Endothelial cell (in vitro differentiated cells): ENCODE measurements at places on chromosomes 4 and X.
A peak's percentile ranks its signal among the peaks of the same experiment; 100 is the strongest.

- H3K27ac ChIP-seq: no peak overlapping the region
- peaks cover 24% of the 10 kb centered on the region for H3K36me3 ChIP-seq
- H3K4me3 ChIP-seq: no peak overlapping the region
- H3K27me3 ChIP-seq: peaks cover 3% of the 10 kb centered on the region
- no peaks in the 10 kb centered on the region for H3K4me1 ChIP-seq
Observed at GRCh38 chrX:19814778-19815177, 72.6 kb downstream of the SH3KBP1 start.

- H3K27me3 ChIP-seq: peaks cover 5% of the 10 kb centered on the region
- no peak overlapping the region for H3K4me3 ChIP-seq
- H3K27ac ChIP-seq: no peak overlapping the region
- H3K4me1 ChIP-seq: peaks cover 6% of the 10 kb centered on the region
- no peaks in the 10 kb centered on the region for H3K36me3 ChIP-seq
- no peak for DNase-seq
Observed at GRCh38 chr4:6160536-6160935, 39.8 kb downstream of the JAKMIP1 start.

GRCh38 chr4:37528166-37528885 is 157.8 kb downstream of the RELL1 start:
- H3K27me3 ChIP-seq: no peaks in the 10 kb centered on the region
- no peaks in the 10 kb centered on the region for H3K4me1 ChIP-seq
- no peak for DNase-seq
- H3K4me3 ChIP-seq: no peak overlapping the region

DNA sequence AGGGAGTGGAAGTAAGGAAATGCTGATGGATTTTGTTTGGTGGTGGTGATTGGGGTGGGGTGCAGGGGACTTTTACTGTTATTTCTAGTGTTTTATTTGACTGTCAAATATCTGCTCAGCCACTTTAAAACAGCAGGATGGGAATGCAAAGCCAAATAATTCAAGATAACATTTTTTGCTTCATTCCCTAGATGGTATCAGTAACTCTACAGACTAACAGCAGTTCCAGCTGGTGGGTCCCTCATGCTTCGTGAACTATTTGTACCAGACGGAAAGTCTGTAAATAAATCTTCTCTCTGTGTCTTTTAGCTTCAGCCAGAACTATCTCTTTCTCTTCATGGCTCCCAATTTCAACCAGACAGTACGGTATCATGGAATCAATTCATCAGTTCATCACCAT is 27.5 kb downstream of the GPR143 start:
- no peaks in the 10 kb centered on the region for H3K4me1 ChIP-seq
- H3K36me3 ChIP-seq: peaks cover 15% of the 10 kb centered on the region
- no peak for DNase-seq
- H3K27ac ChIP-seq: no peak overlapping the region
- no peaks in the 10 kb centered on the region for H3K27me3 ChIP-seq

DNA sequence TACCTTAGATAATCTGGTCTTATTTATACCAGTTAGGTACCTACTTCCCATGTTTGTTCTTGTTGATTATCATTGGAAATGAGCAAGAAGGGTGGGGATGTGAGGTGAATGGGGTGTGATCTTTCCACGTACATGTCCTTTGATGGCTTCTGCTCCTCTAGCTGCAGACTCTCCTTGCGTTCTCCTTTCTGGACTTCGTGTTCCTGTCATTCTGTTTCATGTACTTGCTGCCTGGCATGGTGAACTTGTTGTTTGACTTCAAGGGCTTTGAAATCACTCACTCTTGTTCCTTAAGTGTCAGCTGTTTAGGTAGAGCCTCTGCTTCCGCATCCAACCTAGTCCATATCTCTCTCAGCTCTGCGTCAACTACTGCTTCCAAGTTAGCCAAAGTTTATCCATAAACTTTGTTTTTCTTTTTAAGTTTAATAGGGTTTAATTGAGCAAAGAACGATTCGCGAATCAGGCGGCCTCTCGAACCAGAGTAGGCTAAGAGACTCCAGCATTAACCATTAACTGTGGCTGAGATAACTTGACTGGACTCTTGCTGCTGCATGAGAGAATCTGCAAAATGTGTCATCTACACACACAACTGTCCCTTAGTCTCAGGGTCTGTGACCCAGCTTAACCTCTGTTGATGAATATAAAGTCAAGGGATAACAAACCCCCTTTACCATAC is 42.8 kb downstream of the FHL1 start:
- H3K27me3 ChIP-seq: peaks cover 3% of the 10 kb centered on the region
- no peak for DNase-seq
- H3K27ac ChIP-seq: no peak overlapping the region

DNA sequence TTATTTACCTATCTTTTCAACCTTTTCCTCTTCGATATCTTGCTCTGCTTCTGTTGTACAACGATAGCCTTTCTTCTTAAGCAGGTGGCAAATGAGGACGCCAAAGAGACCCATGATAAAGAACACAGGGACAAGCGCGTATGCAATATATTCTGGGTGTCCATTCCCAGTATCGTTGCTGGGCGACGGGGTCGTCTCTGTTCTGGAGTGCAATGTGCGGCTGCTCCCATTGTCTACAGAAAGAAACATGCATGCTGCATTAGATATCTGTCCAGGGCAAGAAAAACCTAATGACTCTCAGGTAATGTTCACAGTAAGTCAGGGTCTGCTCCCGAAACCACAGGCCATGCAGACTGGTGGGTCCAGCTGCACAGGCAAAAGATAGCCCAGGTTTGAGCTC is 36.9 kb downstream of the RELL1 start:
- DNase-seq: no peak
- H3K4me1 ChIP-seq: peaks cover 13% of the 10 kb centered on the region
- H3K36me3 ChIP-seq: peaks cover 15% of the 10 kb centered on the region
- H3K4me3 ChIP-seq: no peak overlapping the region
- H3K27me3 ChIP-seq: no peaks in the 10 kb centered on the region
- H3K27ac ChIP-seq: no peak overlapping the region

GRCh38 chrX:135543172-135543571 is 22.7 kb downstream of the INTS6L start:
- no peaks in the 10 kb centered on the region for H3K36me3 ChIP-seq
- no peak overlapping the region for H3K27ac ChIP-seq
- H3K4me1 ChIP-seq: peaks cover 7% of the 10 kb centered on the region
- peaks cover 2% of the 10 kb centered on the region for H3K27me3 ChIP-seq

- no peak overlapping the region for H3K27ac ChIP-seq
- no peak overlapping the region for H3K4me3 ChIP-seq
- no peaks in the 10 kb centered on the region for H3K36me3 ChIP-seq
- peaks cover 5% of the 10 kb centered on the region for H3K27me3 ChIP-seq
- peaks cover 14% of the 10 kb centered on the region for H3K4me1 ChIP-seq
Observed at GRCh38 chr4:26273616-26273980, 47.2 kb upstream of the RBPJ start.

- no peak overlapping the region for H3K27ac ChIP-seq
- H3K4me3 ChIP-seq: no peak overlapping the region
- H3K27me3 ChIP-seq: peaks cover 4% of the 10 kb centered on the region
- DNase-seq: no peak
Observed at GRCh38 chrX:133171962-133172708, 46.0 kb downstream of the TFDP3 start.

DNA sequence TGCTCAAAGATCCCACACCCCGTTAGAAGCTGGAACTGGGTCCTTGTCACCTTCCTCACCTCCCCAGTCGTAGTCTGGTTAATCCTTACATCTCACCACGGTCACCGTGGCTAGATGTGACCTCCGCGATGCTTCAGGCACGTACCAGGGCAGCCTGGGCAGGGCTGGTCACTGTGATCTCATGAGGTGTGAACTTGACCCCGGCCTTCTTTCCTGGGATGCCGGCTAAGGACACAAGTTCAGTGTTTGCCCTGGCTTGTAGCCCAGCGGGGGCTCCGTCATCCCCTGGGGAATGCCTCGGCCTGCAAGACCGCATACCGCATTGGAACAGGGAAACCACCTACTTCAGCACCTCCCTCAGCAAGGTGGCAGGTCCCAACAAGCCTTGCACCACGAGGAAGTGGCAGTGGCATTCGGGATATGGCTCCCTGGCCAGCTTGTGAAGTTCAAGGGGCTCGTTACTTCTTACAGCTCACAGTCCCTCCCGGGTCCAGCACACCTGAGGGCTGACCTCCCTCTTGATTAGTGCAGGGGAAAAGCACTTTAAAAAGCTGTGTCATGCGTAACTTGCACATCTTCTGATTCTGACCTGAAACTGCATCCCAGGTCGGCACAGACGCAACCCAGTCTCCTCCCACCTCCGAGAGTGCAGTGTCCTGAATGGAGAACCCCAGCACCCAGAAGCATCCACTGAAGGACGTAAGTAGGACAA is 25.9 kb downstream of the NOP14 start:
- peaks cover 25% of the 10 kb centered on the region for H3K36me3 ChIP-seq
- no peak overlapping the region for H3K27ac ChIP-seq
- DNase-seq: no peak
- H3K4me1 ChIP-seq: peaks cover 10% of the 10 kb centered on the region
- H3K27me3 ChIP-seq: peaks cover 7% of the 10 kb centered on the region
- H3K4me3 ChIP-seq: no peak overlapping the region

DNA sequence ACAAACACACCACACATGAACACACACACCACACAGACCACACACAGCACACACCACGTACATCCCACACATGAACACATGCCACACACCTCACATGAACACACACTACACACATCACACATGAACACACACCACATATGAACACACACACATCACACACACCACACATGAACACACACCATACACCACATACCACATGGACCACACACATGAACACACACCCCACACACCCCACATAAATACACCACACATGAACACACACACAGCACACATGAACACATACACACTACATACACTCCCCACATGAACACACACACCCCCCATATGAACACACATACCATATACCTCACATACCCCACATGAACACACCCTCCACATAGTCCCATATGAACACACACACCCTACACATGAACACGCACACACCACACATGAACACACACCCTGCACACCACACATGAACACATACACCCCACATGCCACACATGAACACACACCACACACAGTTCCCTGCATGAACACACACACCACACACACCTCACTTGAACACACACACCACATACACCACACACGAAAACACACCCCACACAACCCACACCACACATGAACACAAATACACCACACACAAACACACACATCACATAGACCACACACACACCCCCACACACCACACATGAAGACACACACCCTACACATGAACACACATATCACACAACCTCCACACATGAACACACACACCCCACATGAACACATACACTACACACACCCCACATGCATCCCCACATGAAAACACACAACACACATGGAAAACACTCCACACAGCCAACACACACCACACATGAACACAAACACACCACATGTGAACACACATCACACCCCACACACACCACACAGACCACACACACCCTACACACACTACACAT is 18.3 kb downstream of the PNMA6E start:
- H3K4me1 ChIP-seq: peaks cover 8% of the 10 kb centered on the region
- no peak overlapping the region for H3K27ac ChIP-seq
- no peak for DNase-seq
- H3K27me3 ChIP-seq: no peaks in the 10 kb centered on the region
- H3K36me3 ChIP-seq: no peaks in the 10 kb centered on the region

- peaks cover 8% of the 10 kb centered on the region for H3K27me3 ChIP-seq
- H3K27ac ChIP-seq: no peak overlapping the region
- peaks cover 13% of the 10 kb centered on the region for H3K4me1 ChIP-seq
Observed at GRCh38 chr4:7983296-7983695, 43.6 kb upstream of the AFAP1 start.

DNA sequence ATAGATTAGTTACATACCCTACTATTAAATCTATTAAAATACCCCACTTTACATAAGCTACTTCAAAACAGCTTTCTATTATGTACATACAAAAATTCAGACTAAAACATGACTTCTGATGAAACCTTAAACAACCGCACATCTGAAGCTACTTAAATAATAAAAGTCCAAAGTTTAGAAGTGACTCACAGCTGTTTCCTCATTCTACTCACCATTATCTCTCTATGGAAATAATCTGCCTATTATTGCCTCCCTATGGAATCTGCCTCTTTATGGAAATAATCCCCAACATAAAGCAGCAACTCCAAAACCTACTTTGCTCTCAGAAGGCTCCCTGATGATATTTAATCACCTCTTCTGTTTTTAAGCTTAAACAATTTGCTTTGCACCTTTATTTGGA is 15.7 kb upstream of the BANK1 start:
- H3K27ac ChIP-seq: no peak overlapping the region
- H3K4me3 ChIP-seq: no peak overlapping the region

GRCh38 chr4:8262637-8263322 is 6.8 kb upstream of the HTRA3 start:
- H3K4me3 ChIP-seq: no peak overlapping the region
- no peak overlapping the region for H3K27ac ChIP-seq
- DNase-seq: no peak
- no peaks in the 10 kb centered on the region for H3K36me3 ChIP-seq
- peaks cover 9% of the 10 kb centered on the region for H3K27me3 ChIP-seq
- H3K4me1 ChIP-seq: peaks cover 4% of the 10 kb centered on the region

DNA sequence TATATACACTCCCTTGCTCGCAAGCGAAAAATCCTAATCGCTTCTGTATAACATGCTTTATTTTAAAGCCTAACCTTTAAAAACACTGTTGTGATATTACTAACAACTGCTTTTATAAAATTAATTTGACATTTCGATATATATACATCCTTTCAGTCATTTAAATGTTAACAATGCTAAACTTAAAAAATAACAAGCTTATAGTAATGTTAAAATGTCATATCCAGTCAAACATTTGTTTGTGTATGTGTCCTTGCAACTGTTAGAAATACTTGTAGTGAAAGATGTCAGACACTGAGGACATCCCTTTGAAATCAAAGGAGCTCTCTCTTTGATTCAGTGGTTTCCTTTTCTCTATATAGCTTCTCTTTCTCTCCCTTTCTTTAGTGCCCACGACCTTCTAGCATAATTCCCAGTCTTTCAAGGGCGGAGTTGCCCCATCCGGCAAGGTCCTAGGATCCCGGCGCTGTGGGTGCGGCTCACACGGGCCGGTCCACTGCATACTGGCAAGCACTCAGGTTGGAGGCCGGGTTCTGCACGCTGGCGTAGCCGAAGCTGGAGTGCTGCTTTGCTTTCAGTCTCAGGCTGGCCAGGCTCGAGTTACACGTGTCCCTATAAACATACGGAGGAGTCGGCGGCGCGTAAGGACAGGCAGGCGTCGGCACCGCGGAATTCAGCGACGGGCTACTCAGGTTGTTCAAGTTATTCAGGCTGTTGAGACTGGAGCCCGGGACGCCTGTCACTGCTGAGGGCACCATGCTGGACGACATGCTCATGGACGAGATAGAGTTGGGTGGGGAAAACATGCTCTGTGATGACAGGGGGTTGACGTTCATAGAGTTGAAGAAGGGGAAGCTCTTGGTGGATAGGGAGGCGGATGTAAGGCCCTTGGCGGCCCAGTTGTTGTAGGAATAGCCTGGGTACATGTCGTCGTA is 5.0 kb downstream of the PITX2 start:
- H3K4me1 ChIP-seq: peaks cover 52% of the 10 kb centered on the region
- H3K27me3 ChIP-seq: peaks cover 33% of the 10 kb centered on the region
- peak; percentile 46 for DNase-seq
- H3K36me3 ChIP-seq: peaks cover 15% of the 10 kb centered on the region

GRCh38 chr4:48801016-48801715 is 21.1 kb upstream of the FRYL start:
- H3K4me3 ChIP-seq: no peak overlapping the region
- no peak for DNase-seq
- no peaks in the 10 kb centered on the region for H3K27me3 ChIP-seq
- H3K4me1 ChIP-seq: peaks cover 23% of the 10 kb centered on the region
